Activated CD4-positive, alpha-beta memory T cell treated with anti-CD3 and anti-CD28 coated beads for 36 hours (primary cell): ENCODE measurements at places on chromosomes 4 and X.

DNA sequence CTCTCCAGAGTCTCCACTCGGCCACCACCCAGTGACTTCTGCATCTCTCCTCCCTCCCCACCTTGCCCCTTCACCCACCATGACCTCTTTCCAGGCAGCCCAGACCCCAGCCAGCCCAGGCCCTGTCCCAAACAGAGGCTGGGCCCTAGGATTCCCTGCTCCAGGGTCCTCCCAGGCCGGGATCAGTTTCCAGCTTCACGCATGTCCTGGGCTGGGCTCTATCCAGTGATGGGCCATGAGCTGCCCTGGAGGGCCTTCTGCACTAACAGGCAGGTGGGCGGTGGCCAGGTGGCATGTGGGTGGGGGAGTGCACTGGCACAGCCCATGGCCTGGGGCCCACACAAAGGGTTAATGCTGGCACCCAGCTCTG, 20.4 kb upstream of the ADD1 start:
- DNase-seq: no peak

- no peak for DNase-seq
Observed at GRCh38 chr4:3805026-3805425, 38.8 kb downstream of the ADRA2C start.

DNA sequence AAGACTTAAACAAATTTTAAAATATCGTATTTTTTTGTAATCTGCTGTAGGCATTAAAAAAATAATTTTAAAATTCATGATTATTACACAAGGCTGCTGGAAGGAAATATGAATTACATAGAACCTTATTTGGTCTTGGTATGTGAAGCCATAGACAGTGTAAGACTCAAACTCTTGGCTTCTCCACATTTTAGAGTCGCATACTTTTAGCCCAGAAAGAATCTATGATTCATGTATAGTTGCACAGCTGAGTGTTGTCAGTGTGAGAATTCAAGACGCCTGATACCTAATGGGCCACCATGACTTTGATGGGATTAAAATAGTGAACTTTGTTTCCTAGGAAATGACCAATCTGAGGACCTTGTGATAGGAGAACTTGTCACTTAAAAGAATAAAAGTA, 1.4 kb downstream of the INTU start:
- DNase-seq: no peak

DNA sequence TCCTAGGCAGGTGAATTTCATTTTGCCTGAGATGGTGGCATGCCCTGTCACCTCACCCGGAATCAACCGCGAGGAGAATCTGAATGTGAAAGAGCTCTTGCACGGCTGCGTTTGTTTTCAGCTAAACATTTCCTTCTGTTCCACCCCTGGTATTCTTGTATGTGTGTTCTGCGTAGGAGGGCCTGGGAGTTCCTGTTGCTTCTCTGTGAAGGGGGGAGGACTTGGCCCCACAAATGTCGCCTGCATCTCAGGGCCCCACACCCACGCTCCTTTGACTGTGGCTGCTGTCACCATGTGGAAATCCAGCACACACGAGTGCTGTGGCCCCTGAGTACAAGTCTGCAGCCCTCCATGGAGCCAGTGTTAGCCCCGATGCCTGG, 45.8 kb upstream of the CLCN4 start:
- peak; percentile 63 for DNase-seq

DNA sequence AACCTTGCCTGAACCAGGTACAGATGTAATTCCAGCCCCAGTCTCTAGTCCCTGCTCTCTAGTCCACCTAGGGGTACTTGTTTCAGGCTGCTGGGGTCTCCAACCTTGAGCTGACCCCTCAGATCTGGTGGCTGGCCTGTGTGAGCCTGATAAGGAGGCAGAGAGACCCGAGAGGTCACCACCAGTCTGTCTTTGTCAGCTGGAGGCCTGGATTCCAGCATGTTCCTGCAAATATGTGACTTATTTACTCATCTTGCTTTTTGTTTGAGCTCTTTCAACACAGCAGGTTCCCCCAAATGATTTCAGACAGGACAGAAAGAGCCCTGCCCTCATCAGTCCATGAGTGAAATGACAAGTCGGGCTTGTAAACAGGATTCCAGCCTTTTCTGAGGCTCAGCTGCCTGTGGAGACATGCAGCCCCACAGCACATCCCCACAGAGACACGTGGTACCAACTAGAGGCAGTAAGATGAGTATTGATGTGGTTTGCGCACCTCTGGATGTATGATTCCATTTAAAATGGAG, 37.5 kb upstream of the STK26 start:
- peak; percentile 30 for DNase-seq

DNA sequence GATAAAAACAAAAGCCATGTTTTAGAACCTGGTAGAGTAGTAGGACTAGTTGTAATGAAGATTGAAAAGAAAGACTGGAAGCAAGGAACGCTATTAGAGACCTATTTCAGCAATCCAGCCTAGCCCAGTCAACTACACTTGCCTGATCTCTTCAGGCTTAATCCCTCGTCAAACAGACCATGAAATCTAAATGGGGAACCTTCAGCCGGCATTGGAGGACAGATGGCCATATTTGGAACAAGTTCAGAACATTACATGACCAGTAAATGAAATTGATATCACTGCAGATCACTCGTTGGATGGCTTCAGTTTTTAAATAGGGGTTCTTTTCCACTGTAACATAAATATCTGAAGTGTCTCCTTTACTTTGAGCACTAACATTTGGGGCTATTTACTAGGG, 84.8 kb upstream of the WDR44 start:
- no peak for DNase-seq

- DNase-seq: no peak
Observed at GRCh38 chr4:150050566-150050965, 27.7 kb upstream of the DCLK2 start.

GRCh38 chrX:107712231-107713202, 63.1 kb downstream of the TSC22D3 start:
- DNase-seq: no peak
